ENCODE measurements at places on chromosomes 7 and 10.

- DNase-seq: peak; percentile 68
Observed at GRCh38 chr7:159091480-159092475, 52.9 kb downstream of the VIPR2 start.

DNA sequence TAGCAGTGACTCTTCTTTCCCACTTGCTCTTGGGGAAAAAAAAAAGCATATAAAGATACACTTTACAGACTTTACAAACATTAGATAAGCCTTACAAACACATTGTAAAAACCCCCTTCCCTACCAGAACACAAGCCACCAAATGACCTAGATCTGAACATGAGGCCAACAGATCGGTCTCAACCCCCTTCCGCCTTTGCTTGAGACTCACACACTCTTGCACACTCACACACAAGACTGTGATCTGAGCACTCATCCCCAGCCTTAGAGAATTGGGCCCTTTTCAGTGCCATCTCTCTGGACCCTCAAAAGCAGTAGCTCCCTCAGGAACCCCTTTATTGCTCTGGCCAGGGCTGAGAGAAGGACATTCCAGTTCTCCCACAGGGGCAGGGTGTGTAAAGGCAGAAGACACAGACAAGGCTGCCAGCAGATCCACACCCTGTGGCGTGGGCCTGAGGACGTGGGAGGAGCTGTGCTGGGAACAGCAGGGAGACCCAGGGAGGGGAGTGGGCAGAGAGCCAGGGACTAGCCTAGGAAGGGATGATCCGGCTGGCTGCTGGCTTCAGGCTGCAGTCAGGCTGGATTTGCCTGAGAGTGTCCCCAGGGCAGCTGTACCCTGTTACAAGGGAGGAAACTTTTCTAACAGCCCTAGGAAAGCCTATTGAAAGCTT is 206.7 kb downstream of the KIAA1217 start:
- DNase-seq: peak; percentile 15

- peak; percentile 83 for DNase-seq
Observed at GRCh38 chr7:155291045-155291530, 6.6 kb upstream of the INSIG1 start.

GRCh38 chr7:79681454-79681853 is 228.0 kb upstream of the MAGI2 start:
- DNase-seq: no peak

- no peak for DNase-seq
Observed at GRCh38 chr10:122056431-122057094, 67.6 kb downstream of the TACC2 start.

DNA sequence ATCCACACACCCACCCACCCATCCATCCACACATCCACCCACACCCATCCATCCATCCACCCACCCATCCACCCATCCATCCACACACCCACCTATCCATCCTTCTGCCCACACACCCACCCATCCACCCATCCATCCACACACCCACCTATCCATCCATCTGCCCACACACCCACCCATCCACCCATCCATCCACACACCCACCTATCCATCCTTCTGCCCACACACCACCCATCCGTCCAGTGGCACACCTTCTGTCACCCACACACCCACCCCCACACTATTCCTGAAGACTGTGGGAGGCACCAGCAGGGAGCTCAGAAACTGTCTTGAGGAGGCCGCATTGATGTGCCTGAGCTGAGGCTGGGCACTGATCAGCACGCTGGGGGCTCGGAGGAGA is 9.1 kb downstream of the TECPR1 start:
- no peak for DNase-seq

DNA sequence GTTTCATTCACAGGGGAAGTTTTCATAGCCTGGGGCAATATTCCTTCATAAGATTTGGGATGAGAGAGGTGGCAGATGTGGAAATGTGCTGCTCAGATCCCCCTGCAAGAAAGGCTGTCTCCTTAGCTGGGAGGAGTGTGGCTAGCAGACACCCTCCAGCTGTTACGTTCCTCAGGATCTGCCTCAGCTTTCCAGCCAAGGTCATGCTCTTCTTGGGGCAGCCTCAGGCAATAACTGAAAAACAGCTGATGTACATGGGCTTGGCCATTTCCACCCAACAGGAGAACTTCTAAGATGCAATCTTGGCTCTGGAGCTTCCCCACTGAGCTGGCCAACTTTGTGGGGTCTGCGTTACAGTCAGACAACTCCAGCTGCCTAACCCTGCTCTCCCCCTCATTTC is 51.3 kb upstream of the SEPTIN7 start:
- no peak for DNase-seq

GRCh38 chr7:105952917-105953595 is 10.0 kb upstream of the CDHR3 start:
- DNase-seq: no peak

DNA sequence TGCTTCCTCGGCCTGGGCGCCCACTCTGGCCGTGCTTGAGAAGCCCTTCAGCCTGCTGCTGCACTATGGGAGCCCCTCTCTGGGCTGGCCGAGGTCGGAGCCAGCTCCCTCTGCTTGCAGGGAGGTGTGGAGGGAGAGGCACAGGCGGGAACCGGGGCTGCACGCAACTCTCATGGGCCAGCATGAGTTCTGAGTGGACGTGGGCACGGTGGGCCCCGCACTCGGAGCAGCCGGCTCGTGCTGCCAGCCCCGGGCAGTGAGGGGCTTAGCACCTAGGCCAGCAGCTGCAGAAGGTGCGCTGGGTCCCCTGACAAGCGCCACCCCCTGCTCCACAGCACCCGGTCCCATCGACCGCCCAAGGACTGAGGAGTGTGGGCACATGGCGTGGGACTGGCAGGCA is 9.0 kb upstream of the PDK4 start:
- DNase-seq: peak; percentile 74

DNA sequence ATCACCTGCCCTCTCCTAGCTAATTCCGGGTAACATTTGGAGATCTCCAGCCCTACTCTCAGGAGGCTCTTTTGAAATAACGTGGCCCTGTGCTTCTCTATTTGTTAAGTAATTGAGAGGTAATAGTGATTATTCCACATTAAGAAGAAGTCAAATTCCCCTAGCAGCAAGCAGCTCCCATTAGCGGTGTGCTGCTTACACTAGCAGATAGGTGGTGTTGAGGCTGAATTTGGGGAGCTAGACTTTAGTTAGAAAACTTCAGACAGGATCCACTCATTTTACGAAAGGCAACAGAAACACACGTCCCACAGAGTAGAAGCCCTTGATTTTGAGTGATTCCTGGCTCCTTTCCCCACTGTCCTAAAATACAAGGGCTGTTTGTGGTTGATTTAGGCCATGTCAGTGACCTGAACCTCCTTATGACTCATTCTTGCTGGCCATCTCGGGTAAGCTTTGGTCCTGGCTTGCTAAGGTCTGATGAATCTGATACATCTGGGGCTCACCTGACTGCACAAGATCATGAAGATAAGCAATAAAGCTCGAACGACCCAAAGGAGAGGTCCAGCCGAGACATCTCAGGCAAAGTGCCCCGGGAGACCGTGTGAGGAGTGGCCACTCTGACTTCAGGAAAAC is 77.2 kb downstream of the FAM204A start:
- DNase-seq: no peak
